ENCODE measurements at places on chromosomes 11 and 22. TPM values are rescaled to one million over a fixed set of nuclear protein-coding genes. Genes with fewer than 3 reads are reported as not detected.

- no peak overlapping the region for H3K4me3 ChIP-seq
- no peaks in the 10 kb centered on the region for H3K36me3 ChIP-seq
- no peaks in the 10 kb centered on the region for H3K27me3 ChIP-seq
- DNase-seq: no peak
These were observed 30.4 kb upstream of the CREB3L1 start for GRCh38 chr11:46247090-46247489.

GRCh38 chr22:46242076-46242475 lies 8.0 kb downstream of the CDPF1 start:
- H3K36me3 ChIP-seq: peaks cover 42% of the 10 kb centered on the region
- no peak overlapping the region for H3K27ac ChIP-seq
- peaks cover 33% of the 10 kb centered on the region for H3K4me1 ChIP-seq
- no peak for DNase-seq
- H3K27me3 ChIP-seq: no peaks in the 10 kb centered on the region
- H3K4me3 ChIP-seq: no peak overlapping the region

DNA sequence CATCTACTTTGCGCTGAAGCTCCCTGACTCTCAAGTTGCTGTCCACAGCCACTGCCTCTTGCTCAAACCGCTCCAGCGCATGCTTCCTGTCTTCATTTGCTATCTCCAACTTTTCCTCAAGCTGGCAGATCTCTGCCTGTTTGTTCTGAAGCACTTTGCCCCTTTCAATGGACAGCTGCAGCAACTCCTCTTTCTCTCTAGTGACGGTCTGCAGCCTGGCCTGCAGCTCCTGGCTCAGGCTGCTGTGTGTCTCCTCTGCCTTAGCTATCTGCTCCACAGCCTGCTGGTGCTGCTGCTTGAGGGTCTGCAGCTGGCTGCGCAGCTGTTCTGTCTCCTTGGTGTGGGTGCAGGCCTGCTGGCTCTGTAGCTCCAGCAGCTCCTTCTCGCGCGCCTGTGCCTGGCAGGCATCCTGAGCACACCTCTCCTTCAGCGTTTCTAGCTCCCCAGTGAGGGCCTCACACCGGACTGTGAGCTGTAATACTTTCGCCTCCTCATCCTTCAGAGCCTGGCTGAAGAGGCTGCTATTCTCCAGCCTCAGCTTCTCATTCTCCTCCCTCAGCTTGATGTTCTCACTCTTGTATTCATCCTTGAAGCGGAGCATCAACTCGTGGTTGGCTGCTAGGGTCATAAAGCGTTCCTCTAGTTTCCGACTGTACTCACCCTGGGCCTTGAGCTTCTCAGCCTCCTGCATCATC lies 723 bp downstream of the CCDC89 start:
- H3K4me3 ChIP-seq: peak overlapping the region; percentile 70
- H3K27ac ChIP-seq: peak overlapping the region; percentile 76

The DMC1 gene
- polyA plus RNA-seq: 0.12 TPM

DNA sequence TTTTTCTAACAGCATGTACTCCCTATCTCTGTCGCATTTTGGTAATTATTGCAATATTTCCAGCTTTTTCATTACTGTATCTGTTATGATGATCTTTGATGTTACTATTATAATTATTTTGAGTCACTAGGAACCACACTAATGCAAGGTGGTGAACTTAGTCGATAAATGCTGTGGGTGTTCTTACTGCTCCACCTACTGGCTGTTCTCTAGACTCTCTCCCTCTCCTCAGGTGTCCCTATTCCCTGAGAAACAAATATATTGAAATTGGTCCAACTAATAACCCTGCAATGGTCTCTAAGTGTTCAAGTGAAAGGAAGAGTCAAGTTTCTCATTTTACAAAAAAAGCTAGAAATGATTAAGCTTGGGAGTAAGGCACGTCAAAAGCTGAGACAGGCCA lies 10.5 kb downstream of the ARL14EP start:
- H3K4me1 ChIP-seq: no peaks in the 10 kb centered on the region
- no peaks in the 10 kb centered on the region for H3K27me3 ChIP-seq
- H3K27ac ChIP-seq: no peak overlapping the region
- H3K4me3 ChIP-seq: no peak overlapping the region
- H3K36me3 ChIP-seq: peaks cover 5% of the 10 kb centered on the region

GRCh38 chr22:46803031-46803880 lies 40.8 kb downstream of the TBC1D22A start:
- no peak overlapping the region for H3K4me3 ChIP-seq
- peak; percentile 67 for DNase-seq
- peaks cover 3% of the 10 kb centered on the region for H3K4me1 ChIP-seq
- peaks cover 24% of the 10 kb centered on the region for H3K36me3 ChIP-seq
- H3K27me3 ChIP-seq: no peaks in the 10 kb centered on the region

The NRGN gene
- polyA plus RNA-seq: 0.69 TPM

GRCh38 chr22:24392218-24392931 lies 35.0 kb upstream of the ADORA2A start:
- no peak for DNase-seq
- no peaks in the 10 kb centered on the region for H3K27me3 ChIP-seq
- H3K4me3 ChIP-seq: no peak overlapping the region
- H3K4me1 ChIP-seq: peaks cover 52% of the 10 kb centered on the region
- no peaks in the 10 kb centered on the region for H3K36me3 ChIP-seq

The SAA1 gene
- polyA plus RNA-seq: 7.3 TPM

GRCh38 chr11:74471668-74472429 lies 4.5 kb upstream of the KCNE3 start:
- no peaks in the 10 kb centered on the region for H3K27me3 ChIP-seq
- DNase-seq: no peak
- H3K36me3 ChIP-seq: no peaks in the 10 kb centered on the region
- peaks cover 9% of the 10 kb centered on the region for H3K4me1 ChIP-seq

DNA sequence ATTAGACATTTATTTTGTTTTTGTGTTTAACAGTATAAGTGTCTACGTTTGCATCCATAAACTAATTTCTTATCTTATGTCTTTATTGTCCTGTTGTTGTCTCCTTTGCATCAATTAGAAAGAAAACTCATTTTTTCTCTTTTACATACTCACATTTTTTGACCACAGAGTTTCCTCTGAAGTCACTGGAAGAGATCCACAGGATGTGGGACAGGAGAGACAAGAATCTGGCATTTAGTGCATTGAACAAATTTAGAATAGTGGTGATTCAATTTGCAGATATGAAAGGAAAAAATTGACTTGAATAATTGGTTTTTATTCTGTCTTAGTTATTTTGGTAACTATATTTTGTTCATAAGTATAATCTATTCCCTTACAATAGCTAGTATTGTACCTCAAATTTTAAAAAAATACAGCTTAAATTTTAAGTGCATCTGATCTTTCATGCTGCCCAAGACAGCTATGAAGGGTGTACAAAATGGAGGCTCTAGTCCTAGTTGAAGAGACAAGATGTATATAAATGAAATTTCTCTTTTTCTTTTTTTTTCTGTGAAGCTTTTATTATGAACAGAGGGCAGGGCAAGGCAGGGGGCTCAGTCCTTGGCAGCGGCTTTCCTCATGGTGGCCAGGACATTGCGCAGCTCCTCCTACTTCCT lies 24.4 kb downstream of the HORMAD2 start:
- H3K4me3 ChIP-seq: no peak overlapping the region
- no peaks in the 10 kb centered on the region for H3K4me1 ChIP-seq
- H3K27ac ChIP-seq: no peak overlapping the region

All from psoas muscle (tissue), 8 donors.